GM04504 (cell line): ENCODE measurements at places on chromosomes 3 and 15.
A peak's percentile ranks its signal among the peaks of the same experiment; 100 is the strongest.

- no peak for DNase-seq
These were observed 122.5 kb upstream of the SPRED1 start for GRCh38 chr15:38130205-38130567.

DNA sequence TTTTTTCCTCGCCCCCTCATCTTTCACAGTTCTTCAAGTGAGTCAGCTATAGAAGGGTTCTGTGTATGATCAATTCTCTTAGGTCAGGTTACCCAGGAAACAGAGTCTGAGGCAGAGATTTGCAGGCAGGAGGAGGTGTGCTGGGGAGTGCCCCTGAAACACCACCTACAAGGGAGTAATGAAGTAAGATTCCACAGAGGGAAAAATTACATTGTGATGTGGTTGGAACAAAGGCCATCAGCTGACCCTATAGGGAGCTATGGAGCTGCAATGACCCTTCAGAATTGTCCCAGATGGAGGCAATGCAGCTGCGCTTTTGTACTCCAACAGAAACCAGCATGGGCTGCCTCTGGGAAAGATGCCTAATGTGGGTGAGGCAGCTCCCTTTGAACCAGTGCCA is 142.2 kb upstream of the CNTN3 start:
- no peak for DNase-seq

DNA sequence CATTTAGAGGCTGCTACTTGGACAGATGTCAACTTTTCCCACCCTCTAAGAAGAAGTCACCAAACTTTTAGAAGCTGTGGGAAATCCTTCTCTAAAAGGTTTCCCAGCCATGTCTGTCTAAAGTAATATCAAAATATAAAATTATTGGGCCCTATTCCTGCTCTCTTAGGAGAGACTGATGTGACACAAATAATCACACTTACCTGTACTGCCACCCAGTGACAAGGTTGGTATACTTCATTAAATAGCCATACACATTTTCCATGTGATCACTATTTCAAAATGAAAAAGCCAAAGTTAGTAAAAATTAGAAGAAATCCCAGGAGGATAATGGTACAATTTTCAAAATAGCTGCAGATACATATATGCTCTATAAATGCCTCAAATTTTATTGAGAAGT is 12.6 kb downstream of the OSBPL11 start:
- DNase-seq: no peak

GRCh38 chr3:99873269-99874102 is 55.8 kb downstream of the CMSS1 start:
- DNase-seq: no peak

GRCh38 chr15:60960517-60960916 is 268.6 kb downstream of the RORA start:
- DNase-seq: no peak

DNA sequence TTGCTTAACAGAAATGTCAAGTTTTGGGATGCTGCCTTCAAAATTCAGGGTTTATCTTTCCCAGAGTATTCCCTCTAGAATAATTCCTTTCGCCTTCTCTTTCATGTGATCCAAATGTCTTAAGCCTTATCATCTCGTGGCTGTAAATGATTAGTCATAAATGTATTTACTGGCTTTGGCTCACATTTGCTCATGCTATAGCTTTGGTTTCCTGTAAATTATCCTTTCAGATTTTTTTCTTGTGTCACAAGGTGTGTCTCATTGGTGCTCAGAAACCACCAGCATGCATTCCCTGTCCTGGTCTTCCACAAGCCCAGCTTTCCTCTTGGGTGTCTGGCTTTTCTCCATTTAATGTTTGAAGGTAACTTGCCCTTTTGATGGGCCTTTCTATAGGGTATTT is 692.7 kb upstream of the ALCAM start:
- no peak for DNase-seq

GRCh38 chr3:135314237-135314636 is 519.2 kb downstream of the EPHB1 start:
- DNase-seq: no peak

DNA sequence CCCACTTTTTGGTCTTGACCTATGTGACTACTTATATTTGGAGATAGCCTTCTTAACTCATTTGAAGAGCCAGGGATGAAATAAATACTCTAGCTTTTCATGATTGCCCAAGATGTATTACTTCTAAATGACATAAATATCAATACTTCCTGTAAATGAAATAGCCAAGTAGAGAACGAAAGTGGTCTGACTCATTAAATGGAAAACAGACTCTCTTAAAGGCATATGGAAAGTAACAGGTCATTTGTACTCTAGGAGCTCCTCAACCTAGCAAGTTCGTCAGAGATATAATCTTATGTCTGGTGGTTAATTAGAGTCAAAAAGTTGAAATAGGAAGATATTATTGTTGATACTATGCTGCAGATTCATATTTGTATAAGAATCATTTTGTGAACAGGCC is 1105.4 kb downstream of the TUSC7 start:
- no peak for DNase-seq

DNA sequence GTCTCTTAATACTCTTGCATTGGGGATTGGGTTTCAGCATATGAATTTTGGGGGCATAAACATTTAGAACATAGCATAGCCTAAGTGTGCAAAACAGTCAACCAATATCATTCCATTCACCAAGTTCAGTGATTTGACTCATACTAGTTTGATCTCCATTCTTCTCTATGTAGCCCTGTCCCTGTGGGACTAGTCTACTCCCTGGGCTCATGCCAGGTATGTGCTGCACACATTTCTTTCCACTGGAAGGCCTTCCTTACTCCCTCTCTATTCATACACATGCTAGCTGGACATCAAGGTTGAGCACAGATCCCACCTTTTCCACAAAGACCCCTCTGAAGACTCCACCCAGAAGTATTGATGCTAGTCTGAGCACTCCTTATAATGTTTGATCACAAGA is 5.1 kb downstream of the ZDHHC23 start:
- DNase-seq: no peak

- no peak for DNase-seq
These were observed 134.7 kb downstream of the MAGI1 start for GRCh38 chr3:65904016-65904415.

- DNase-seq: no peak
These were observed 309.9 kb downstream of the RPLP1 start for GRCh38 chr15:69762373-69763148.

GRCh38 chr3:165669967-165670366 is 167.3 kb downstream of the BCHE start:
- no peak for DNase-seq

GRCh38 chr3:13013994-13014754 is 59.1 kb downstream of the IQSEC1 start:
- no peak for DNase-seq

GRCh38 chr3:38062809-38063208 is 23.8 kb downstream of the DLEC1 start:
- no peak for DNase-seq

GRCh38 chr3:155404486-155404885 is 111.0 kb upstream of the STRIT1 start:
- DNase-seq: no peak

GRCh38 chr15:45048794-45049631 is 26.0 kb downstream of the SORD start:
- DNase-seq: no peak

DNA sequence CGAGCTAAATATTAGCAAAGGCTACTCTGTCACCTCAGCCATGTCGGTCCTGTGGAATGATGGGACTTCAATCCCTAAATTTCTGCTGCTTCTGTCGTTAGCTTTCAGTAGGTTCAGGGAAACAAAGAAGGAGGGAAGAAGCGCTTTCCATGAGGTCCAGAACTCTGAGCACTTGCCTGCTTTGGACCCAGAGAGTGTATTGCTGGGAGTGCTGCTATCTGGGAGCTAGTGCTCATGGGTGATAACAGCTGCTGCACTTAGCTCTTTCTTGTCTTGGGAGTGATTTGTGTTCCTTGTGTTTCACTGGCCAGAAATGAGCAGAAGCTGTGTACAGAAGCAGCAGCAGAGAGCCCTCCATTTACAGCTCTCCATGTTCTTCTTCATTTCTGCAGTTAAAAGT is 369.8 kb downstream of the DIPK2A start:
- DNase-seq: no peak

GRCh38 chr3:121794264-121794983 is 40.4 kb downstream of the IQCB1 start:
- DNase-seq: no peak

GRCh38 chr15:74365598-74366445 is 1.6 kb downstream of the CYP11A1 start:
- no peak for DNase-seq

DNA sequence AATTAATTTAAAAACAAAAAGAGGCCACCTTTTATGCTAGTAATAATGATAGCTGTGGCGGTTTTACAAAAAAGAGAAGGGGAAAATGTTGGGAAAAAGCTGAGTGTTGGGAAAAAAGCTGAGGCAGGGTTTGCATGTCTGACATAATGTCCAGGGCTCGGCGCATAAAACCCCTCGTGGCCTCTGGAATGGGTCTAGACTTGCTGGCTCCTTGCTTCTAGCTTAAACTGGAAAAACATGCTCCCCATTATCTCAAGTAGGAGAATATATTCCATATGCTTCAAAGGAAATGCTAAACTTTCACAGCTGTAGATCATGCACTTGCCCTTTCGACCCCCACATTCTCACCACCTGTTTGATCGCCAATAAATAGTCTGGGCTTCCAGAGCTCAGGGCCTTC is 53.0 kb downstream of the CYP19A1 start:
- no peak for DNase-seq

DNA sequence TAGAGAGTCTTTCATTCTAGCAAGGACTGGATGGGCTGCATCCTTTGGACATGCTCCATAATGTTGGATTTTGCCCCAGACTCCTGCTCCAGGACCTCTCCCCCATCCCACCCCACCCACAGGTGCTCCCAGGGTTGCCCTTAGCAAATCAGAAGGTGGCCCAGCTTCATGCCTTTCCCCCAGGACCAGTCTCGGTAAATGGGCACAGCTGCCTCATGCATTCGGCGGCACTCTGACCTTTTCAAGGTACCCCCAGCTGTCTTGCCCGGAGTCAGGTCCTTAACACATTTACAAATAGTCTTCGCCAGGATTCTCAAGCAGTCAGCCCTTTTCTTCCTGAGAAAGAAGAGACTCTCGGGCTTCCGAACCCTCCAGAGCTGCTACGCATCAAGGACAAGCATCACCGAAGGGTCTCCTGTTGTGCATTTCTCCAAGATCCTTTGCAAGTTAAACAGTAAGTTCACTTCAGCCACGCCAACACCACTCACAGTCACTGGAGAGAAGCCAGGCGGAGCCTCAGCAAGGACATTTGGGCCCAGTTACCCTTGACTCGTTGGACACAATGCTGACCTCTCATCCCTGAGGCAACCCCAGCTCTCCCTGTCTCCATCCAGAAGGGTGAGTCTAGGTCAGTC is 287.8 kb downstream of the FAM43A start:
- no peak for DNase-seq

GRCh38 chr3:60920519-60920918 is 330.7 kb downstream of the FHIT start:
- DNase-seq: no peak

GRCh38 chr3:79618883-79619282 is 148.9 kb downstream of the ROBO1 start:
- DNase-seq: no peak

GRCh38 chr15:67593562-67593961 is 51.1 kb downstream of the MAP2K5 start:
- DNase-seq: no peak

DNA sequence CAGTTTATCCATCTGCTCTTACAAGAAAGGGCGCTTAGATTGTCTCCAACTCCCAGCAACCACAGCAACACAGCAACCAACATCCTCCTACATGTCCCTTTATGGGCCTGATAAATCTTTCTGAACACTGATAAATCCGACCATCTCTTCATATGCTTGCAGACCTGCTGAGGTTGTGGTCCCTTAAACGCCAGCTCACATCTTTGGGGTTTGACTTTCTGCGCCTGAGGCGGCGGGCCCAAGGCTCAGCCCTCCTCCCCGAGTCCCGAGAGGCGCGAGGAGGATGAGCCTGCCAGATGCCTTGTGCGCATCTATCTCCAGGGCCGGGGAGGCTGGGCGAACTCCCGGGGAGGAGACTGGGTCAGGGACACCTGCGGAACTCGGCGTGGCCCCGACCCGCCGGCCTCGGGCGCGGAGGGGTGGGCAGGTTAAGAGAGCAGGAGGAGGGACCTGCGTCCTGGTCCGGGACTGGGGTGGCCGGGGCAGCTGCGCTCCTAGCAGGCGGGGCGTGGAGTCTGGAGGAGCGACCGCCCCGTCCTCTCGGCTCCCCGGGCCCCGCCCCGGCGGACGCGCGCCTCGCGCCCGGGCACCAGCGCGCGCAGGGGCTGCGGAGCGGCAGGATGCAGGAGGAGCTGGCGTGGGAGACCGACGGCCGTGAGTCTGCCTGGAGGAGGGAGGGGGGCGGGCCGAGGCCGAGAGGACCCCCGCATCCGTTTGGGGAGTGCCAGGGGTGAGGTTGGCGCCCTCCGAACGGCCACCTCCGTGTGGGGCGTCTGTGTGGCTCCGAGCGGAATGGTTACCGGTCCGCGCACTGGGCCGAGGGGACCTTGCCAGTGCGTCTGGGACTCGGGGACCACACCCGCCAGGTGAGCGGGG is at the start of gene ANKDD1A:
ANKDD1A (plus strand) TSS at position 592 of the 876 bp plus-strand sequence; CDS start at position 621, 29 bp downstream.
- DNase-seq: peak; percentile 14

- peak; percentile 59 for DNase-seq
These were observed 118.9 kb downstream of the DPH6 start for GRCh38 chr15:35427091-35427490.

GRCh38 chr3:47961036-47961435 is 55.2 kb downstream of the MAP4 start:
- DNase-seq: no peak

- DNase-seq: no peak
These were observed 28.4 kb upstream of the PIK3CB start for GRCh38 chr3:138862924-138863775.

DNA sequence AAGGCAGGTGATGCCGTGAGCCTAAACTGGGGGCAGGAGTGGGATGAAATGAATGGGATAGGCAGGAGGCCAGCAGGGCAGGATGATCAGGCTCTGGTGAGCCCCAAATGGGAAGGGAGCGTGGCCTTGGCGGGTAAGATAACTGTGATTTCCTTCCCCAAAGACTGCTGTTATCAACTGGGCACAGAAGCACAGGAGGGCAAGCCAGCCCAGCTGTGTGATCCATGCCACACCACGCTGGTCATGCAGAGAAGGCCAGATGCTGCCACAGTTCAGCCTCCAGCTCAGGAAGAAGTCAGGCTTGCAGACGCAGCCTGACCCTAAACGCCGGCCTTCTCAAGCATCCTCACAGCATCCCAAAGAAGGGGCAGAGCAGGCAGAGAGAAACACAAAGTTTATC is 52.1 kb upstream of the GNB5 start:
- DNase-seq: no peak

DNA sequence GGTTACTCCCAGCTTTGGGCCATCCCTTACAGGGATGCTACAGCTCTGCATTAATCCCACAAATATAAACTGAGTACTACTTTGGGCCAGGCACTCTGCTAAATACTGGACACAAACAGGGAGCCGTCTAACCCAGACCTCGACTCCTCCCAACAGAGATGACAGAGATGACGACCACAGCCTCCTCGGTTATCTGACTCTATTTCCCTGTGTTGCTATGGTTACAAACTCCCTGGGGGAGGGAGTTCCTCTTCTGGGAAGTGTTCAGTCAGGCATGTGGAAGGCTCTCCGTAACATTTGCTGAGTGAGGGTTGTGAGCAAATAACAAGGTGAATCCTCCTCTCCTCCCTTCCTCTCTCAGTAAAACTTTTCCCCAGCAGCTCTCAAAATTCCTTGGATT is 6.7 kb upstream of the CMTM7 start:
- DNase-seq: no peak

GRCh38 chr3:188187053-188187452 is 33.1 kb downstream of the LPP start:
- DNase-seq: no peak
